Central memory CD4-positive, alpha-beta T cell (primary cell): ENCODE measurements at places on chromosomes 2 and 18.

DNA sequence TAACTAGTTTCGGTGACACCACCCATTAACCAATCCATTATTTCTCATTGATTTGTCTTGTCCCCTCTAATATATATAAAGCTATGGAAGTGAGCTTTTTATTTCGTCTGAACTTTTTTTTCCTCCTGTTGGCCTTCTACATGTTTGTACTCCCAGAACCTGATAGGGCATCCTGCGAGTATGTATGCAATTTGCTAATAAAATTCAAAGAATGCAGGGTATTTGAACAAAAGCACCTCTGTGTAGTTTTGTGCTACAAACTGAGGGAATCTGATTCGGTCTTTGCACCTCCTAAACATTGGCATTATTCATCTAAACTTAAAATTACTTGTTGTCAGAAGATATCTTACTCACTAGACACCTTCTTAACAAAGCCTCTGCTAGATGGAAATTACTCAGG, 242.9 kb upstream of the TMEFF2 start:
- DNase-seq, result no peak

GRCh38 chr2:67283641-67284040, 113.5 kb upstream of the ETAA1 start:
- no peak for DNase-seq

GRCh38 chr18:28682912-28683311, 506.0 kb upstream of the CDH2 start:
- DNase-seq, result no peak

DNA sequence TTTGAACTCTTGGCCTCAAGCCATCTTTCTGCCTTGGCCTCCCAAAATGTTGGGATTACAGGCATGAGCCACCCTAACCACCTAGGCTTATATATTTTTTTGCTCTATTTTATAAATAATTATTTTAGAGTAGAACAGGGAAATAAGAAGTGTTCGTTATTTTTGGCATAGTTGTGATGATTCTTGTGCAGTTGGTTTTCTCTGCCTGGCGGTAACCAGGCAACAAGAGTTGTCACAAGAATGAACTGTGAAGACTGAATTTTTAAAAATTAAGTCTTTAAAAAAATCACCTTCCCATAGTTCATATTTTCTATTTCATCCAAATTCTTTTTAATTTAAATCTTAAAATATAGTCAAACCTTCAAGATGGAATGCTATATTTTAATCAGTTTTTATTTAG, 310.2 kb downstream of the ARL6IP6 start:
- no peak for DNase-seq

- DNase-seq, result no peak
These were observed 105.2 kb upstream of the DLX2 start for GRCh38 chr2:172207911-172208310.

DNA sequence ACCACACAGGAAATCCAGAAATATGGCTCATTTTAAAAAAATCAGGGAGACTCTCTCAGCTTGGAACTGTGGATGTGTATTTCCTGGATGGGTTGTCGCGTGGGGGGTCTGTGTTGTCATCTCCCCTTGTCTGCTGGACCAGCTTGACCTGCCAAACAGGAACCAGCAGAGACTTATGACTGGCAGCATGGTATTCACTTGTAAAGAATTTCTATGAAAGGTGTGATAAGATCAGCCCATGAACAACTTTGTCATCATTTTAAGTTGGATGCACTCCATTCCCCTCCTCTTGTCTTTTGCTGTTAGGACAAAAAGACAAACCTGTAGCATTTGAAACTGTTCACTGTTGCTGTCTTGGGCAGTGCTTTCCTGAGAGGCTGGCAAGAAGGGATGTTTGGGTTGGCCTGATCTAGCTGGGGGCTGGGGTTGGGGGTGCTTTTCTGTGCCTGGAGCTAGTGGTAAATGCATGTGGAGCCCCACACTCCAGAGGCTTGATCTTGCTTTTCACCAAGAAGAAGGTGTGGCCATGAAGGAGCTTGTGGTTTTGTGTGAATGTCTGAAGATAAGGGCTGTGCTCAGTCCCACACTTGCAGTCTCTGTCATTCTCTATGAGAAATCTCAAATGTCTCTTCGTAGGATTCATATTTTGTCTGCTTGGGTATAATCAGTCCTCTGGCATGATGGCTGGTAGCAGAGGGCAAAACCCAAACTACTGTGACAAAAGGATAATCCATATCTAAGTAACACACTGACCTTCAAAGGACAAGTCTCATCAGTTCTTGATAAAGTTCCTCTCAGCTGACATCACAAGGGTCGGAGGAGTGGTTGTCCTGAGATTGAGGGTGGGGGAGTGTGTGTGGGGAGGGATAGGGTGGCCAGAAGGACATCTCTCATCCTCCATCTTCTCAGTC, 39.0 kb downstream of the RALB start:
- DNase-seq, result no peak

- DNase-seq, result no peak
These were observed 660.1 kb upstream of the SLC8A1 start for GRCh38 chr2:41111836-41112627.

DNA sequence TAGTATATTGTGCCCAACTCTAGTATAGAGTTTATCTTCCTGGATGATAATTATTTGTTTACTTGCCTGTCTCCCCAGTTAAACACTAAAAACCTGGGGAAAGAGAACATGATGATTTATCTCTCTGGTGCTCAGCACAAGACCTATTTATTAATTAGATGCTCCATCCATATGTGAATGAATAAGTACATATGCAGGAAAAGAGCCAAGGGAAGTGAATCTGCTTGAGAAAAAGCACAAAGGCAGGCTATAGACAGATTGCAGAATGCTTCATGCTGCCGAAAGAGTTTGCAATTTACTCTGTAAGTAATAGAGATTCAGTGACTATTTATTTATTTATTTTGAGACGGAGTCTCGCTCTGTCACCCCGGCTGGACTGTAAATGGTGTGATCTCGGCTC, 37.3 kb upstream of the MFF start:
- DNase-seq, result no peak

DNA sequence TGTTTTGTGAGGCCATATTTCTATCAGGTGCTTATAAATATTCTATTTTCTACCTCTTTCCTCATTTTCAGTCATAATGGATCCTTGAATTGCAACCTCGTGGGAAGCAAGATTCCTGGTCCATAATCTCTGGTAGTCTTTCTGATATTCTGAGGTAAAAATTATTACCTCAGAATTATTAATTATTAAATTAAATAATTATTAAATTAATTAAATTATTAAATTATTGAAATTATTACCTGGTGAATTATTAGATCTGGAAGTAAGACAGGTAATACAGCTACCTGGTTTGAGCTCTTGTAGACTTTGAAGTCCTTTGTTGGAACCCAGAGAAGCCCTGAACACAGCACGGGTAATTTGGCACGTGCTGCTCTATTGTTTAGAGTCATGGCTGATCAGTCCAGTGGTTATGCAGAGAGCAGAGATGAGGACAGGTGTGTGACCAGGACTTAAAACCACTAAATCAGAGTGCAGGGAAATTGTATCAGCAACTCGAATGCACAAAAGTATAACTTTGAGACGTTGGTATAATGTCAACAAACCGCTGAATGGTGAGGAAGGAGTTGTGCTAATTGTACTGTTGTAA, 46.8 kb upstream of the PTPRM start:
- DNase-seq, result no peak

- DNase-seq, result no peak
These were observed 51.5 kb upstream of the CTAGE1 start for GRCh38 chr18:22469061-22469734.

DNA sequence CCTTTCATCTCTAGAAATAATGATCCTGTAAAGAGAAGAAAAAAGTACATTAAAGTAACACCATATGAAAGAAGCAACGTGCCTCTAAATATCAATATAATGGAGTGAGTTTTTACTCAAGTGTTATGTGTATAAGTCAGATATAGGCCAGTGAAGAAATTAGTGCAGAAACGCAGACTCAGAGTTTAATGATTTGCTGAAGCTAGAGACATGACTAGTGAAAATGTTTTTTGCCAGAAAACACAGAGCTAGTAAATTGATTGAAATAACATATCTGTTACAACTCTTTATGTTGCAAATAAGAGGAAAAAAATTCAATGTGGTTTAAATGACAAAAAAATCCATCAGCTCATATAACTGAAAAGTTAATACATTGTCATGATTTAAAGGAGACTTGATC, 217.2 kb upstream of the NXPH2 start:
- DNase-seq, result no peak

- no peak for DNase-seq
These were observed 510.9 kb upstream of the CELF4 start for GRCh38 chr18:38076346-38077070.

GRCh38 chr18:26159353-26159752, 25.7 kb downstream of the PSMA8 start:
- no peak for DNase-seq

- no peak for DNase-seq
These were observed 29.4 kb downstream of the STAT1 start for GRCh38 chr2:190984595-190984994.

- DNase-seq, result no peak
These were observed 23.0 kb upstream of the TAF1B start for GRCh38 chr2:9820020-9820973.

- no peak for DNase-seq
These were observed 608.9 kb downstream of the SUCLG1 start for GRCh38 chr2:83850071-83850725.
